ENCODE measurements at places on chromosomes 3 and 15.

GRCh38 chr15:68214838-68215254, 9.7 kb upstream of the CALML4 start:
- DNase-seq, result no peak

GRCh38 chr3:56339244-56339643, 129.0 kb downstream of the ERC2 start:
- DNase-seq, result no peak

- DNase-seq, result no peak
Observed at GRCh38 chr15:47971637-47972036, 149.2 kb upstream of the SLC24A5 start.

- peak; percentile 26 for DNase-seq
Observed at GRCh38 chr3:3170998-3171397, 8.5 kb downstream of the CRBN start.

DNA sequence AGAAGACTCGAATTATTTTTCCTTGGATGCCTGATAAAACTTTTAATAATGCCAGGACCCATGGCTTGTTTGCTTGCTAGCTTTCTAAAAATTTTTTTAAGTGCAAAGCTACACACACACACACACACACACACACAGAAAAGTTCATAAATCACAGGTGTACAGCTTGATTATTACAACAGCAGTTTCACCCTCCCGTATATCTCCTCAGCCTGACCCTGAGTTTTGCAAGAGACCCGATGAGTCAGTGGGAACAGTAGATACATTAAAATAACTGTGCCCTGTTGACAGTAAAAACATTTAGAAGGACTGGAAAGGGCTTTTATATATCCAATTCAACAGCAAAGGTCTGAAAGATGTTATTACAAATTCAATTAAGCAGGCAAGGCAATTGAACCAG, 46.7 kb downstream of the EMC4 start:
- peak; percentile 60 for DNase-seq

- no peak for DNase-seq
Observed at GRCh38 chr15:98924401-98925049, 83.1 kb downstream of the PGPEP1L start.

DNA sequence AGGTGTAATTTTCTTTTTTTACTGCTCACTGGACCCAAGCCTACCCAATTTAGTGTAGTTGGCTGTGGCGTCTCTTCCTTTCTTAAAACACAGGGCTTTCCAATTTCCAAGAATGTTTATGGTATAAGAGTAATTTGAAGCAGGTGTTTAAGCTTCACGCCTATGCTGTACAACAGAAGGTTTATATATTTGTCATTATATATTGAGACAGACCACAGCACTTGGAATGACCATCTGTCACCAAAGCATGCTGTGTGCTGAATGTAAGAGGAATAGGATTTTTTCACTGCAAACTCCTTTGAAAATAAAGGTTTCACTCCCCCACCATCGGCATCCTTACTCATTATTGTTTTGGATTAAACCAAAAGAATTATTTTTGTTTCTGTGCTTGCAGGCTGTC, 325.7 kb downstream of the OTOL1 start:
- no peak for DNase-seq

DNA sequence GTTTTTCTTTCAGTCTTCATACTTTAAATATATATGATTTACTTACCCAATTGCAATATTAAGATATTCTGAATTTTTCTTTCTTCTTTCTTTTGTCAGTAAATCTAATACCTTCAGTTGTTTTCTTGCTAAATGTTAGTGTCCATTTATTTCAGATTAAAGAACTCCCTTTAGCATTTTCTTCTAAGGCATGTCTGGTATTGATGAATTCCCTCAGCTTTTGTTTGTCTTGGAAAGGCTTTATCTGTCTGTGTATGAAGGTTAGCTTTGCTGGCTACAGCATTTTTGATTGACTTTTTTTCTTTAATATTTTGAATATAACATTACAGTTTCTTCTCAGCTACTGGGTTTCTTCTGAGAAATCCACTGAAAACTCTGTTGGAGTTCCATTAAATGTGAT, 64.0 kb upstream of the PLSCR4 start:
- no peak for DNase-seq

- DNase-seq, result no peak
Observed at GRCh38 chr15:100633763-100634075, 31.3 kb downstream of the ASB7 start.

DNA sequence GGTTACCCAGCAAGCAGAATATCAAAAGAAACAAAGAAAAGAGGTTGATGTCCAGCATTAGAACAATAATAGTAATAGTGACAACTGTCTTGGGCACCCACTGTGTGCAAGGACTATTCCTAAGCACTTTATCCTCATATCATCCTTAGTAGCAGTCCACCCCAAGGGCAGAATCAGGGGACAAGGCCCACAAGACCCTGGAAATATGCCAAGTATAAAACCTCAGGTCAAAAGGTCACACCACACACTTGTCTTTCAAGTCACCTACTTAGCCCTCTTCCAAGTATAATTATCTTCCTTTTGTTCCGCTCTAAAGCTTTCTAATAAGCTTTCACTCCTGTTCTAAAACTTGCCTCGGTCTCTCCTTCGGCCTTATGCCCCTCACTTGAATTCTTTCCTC, 124.0 kb upstream of the STT3B start:
- no peak for DNase-seq

DNA sequence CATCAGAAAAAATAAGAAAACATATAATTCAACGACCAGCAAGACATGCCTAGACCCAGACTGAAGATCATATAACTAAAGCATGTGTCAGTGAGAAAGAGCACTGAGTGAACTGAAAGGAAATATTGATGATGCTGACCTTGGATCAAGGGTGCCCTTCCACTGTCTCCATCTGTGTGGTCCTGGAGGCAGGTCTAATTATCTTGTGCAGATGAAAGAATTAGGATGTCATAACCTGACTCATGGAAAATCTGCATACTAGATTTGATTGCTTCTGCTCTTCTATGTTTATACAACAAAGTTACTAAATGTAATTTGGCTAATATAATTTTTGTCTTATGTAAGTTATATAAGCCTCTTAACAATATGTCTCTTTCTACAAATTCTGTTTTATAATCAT, 264.6 kb upstream of the TGFBR2 start:
- DNase-seq, result no peak

GRCh38 chr15:98671060-98672008, 23.0 kb downstream of the IGF1R start:
- DNase-seq, result peak; percentile 61

DNA sequence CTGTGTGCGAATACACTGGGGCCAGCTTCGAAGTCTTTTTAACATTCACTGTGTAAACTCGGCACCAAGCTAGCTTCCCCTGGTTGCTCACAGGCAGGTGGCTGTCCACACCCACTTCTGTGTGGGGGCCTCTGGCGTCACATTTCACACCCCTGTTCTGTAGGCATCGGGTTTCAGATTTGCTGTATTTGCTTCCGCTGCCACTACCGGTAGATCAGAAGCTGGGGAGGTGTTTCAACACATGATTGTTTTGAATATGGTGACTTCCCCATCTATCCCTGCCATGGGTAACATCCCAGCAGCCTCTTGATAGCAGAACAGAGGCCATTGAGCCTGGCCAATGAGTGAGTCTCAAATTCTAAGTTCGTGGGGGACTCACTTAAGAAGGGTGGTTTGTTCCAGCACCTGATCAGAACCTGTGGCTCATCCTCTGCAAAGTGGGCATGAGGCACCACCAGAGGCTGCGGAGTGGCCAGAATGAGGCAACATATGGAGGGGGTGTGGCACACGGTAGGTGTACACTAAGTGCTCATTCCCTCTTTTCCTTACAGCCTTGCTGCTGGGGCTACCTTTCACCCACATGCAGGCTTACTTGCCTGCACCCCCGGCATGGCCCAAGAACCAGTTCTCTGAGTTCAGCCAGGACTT, 61.5 kb downstream of the IQSEC1 start:
- DNase-seq, result no peak

DNA sequence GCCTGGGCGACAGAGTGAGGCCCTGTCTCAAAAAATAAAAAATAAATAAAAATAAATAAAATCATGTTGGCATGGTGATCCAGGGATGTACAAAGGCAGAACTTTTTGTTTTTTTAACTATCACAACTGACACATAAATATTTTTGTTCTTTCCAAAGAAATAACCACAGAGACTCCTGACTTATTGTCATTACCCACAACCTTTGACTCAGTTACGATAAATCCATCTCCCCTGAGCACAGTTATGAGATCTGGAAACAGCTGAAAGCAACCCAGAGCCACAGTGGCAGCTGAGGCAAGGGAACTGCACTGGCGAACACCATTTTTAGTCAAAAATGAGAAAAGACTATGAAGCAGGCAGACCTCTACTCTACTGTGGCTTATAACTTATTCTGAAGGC, 24.0 kb downstream of the OSBPL10 start:
- DNase-seq, result no peak

DNA sequence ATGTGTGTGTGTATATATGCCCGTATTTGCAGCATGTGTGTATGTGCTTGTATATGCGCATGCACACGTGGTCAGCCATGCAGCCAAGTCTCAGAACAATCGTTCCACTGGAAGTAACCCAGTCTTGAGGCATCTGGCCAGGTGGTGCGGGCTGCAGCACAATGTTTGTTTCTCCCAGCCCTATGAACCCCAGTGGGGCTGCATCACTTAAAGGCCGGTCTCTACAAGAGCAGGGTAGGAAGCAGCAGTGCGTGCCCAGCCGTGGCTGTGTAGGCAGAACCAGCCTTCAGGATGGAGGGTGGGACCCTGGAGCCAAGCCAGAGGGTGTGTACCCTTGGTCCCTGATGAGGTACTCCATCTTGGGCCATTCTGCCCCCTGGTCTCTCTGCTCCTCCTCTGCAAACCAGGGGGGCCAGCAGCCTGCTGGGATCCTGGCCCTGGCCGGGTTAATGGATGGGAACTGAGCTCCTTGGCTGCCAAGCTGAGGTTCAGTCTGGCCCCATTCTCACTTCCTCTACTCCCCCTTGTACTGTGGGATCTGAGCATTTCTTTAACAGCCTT, 11.8 kb downstream of the KLF13 start:
- no peak for DNase-seq

- DNase-seq, result no peak
Observed at GRCh38 chr3:56361731-56362130, 106.5 kb downstream of the ERC2 start.

DNA sequence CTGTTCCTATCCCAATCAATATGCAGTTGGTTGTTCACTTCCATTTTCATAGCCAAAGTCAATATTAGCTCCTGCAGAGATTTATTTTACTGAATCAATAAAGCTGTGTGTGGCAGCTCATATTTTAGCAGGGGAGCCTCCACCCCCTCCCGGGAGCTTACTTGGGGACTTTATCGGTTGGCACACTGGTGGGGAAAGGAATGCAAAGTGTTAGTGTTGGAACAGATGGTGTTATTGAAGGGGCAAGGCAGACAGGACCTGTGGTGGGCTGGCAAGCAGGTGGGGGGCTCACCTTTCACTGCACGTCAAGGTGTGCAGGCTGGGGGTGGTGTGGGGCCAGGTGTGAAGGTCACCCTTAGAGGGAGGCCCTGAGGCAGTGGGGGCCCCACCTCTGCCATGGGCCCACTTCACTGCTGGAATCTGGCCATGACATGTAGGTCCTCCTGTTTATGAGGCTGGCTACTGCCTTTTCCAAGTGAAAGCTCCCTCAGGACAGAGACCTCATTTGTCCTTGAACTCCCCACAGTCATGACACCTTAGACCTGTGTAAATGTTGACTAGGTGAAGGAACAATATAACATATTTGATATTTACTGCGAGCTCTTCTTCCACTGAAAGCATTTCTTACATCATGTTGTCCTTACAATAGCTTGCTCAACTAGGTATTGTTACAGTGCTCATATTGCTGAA, 44.0 kb upstream of the SEC22A start:
- DNase-seq, result no peak

DNA sequence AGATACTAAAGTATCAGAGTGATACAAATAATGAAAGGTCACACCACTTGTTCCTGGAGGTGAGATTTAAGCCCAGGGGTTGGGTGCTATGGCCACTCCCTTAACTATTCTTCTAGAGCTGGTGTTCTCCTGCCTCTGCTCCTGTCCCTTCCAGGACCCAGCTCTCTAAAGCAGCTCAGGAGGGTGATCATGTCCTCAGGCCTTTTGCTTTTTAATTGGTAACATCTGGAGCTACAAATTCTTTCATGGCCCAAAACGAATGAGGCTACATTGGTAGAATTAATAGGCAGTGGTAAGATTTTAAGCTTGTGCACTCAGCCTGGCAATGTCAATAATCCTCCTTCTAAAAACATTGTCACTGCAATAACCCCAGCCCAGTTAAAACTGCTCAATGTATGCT, 38.2 kb upstream of the CNOT10 start:
- DNase-seq, result peak; percentile 33

DNA sequence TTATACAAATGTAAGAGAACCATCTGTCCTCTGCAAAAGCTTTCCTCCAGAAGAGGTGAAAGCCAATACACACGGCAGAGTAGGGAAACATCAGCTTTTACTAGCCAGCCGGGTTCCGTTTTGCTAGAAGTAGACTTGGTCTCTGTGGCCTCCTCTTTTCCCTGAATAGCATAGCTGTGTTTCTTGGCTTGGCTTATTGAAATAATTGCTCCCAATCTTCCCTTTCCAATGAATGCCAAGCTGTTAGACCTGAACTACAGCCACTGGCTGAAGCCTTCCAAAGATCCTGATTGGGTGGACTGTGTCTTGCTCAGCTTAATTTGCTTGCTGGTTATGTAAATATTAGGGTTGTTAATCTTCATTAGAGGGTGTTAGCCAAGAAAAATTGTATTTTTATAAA, 157.8 kb upstream of the ROPN1 start:
- no peak for DNase-seq

DNA sequence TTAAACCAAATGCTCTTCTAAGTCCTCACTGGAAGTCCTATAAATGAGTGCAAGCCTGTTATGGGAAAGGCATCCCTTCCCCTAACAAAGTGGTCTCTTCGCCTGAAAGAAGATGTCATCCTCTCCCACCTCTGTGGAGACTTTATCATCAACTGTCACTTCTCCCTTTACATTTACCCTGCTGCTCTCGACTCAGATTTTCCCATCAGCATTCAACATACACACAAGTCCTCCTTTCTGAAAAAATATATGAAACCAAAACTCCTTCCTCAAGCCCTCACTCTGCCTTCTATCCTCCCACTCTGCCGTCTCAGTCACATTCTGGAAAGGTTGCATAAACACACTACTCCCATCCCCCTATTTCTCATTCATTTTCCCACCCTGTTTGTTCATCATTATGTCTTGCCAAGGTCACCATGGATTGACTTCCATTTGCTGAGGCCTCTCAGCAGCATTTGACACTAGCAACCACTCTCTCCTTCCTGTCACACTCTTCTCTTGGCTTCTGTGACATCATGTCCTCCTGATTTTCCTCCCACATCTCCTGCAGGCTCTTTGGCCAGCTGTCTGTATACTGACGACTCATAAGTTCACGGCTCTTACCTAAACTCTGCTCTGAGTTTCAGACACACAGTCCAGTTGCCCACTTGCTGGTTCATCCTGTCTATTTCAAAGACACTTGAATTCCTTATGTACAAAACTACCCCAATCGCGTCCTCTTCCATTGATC, 70.3 kb upstream of the SMAD3 start:
- DNase-seq, result peak; percentile 35

Data from AG08395 (cell line).